Hepatocyte (in vitro differentiated cells): ENCODE measurements at places on chromosomes 7 and 10. TPM values are rescaled to one million over a fixed set of nuclear protein-coding genes. Genes with fewer than 3 reads are reported as not detected.

The LIPM gene
- total RNA-seq = not detected in 2 replicates

The TFR2 gene
- 12.5 and 13.5 TPM in 2 replicates for total RNA-seq

The SUN3 gene
- total RNA-seq = not detected in 2 replicates

The EN2 gene
- not detected in 2 replicates for total RNA-seq

The DPP6 gene
- 0.12 and 0.20 TPM in 2 replicates for total RNA-seq

The PIP gene
- not detected in 2 replicates for total RNA-seq

GRCh38 chr7:849145-849544, 16.9 kb downstream of the SUN1 start:
- no peaks in the 10 kb centered on the region for H3K27me3 ChIP-seq
- H3K4me1 ChIP-seq = no peaks in the 10 kb centered on the region
- no peak overlapping the region for H3K4me3 ChIP-seq

- H3K36me3 ChIP-seq = no peaks in the 10 kb centered on the region
- H3K4me1 ChIP-seq = no peaks in the 10 kb centered on the region
- no peak overlapping the region for H3K27ac ChIP-seq
- no peak for DNase-seq
- H3K4me3 ChIP-seq = no peak overlapping the region
These were observed 175.8 kb upstream of the ANK3 start for GRCh38 chr10:60565492-60565891.

DNA sequence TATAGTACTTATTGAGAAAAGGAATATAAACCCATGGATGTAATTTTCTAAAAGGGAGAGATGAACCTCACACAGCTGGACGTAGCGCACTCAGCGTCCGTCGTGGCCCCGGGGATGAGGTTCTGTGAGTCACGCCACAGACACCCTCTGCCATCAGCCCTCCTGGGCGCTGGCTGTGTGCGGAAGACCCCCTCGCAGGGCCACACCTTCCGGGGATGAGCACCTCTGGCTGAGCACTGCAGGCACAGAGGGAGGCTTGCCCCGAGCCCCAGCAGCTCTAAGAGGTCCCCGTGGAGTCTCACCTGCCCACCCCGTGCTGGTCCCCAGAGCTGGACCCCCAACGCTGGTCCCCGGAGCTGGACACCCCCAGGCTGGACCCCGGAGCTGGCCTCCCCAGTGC, 215.8 kb downstream of the PTPRN2 start:
- H3K4me3 ChIP-seq = no peak overlapping the region
- H3K27ac ChIP-seq = no peak overlapping the region
- no peak for DNase-seq
- no peaks in the 10 kb centered on the region for H3K36me3 ChIP-seq

DNA sequence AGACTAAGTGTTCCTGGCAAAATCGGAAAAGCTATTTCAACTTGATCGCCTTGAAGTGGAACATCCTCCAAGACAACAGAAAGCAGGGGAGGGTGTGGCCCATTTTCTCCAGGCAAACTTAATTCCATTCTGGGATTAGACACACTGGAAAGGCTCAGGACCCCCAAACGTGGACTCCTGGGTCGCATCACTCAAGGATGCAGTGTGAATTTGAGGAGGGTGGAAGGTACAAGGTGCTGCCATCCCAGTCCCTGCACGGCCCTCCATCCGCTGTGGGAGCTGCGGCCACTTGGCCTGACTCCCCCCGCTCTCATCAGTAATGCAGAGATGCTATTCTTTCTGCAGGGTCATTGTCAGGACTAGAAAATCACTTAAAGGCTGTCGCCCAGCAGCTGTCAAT, 2.4 kb downstream of the CNPY1 start:
- no peaks in the 10 kb centered on the region for H3K4me1 ChIP-seq
- no peak for DNase-seq
- H3K4me3 ChIP-seq = no peak overlapping the region
- no peaks in the 10 kb centered on the region for H3K36me3 ChIP-seq
- peaks cover 5% of the 10 kb centered on the region for H3K27me3 ChIP-seq
- no peak overlapping the region for H3K27ac ChIP-seq

GRCh38 chr10:119245272-119245671, 37.9 kb downstream of the GRK5 start:
- DNase-seq = no peak
- H3K4me1 ChIP-seq = peaks cover 29% of the 10 kb centered on the region
- H3K36me3 ChIP-seq = no peaks in the 10 kb centered on the region
- H3K4me3 ChIP-seq = no peak overlapping the region
- no peaks in the 10 kb centered on the region for H3K27me3 ChIP-seq
- no peak overlapping the region for H3K27ac ChIP-seq

- no peaks in the 10 kb centered on the region for H3K36me3 ChIP-seq
- H3K27me3 ChIP-seq = no peaks in the 10 kb centered on the region
- DNase-seq = no peak
- H3K27ac ChIP-seq = no peak overlapping the region
- H3K4me3 ChIP-seq = no peak overlapping the region
- no peaks in the 10 kb centered on the region for H3K4me1 ChIP-seq
These were observed 26.5 kb upstream of the GPR141 start for GRCh38 chr7:37656913-37657530.

DNA sequence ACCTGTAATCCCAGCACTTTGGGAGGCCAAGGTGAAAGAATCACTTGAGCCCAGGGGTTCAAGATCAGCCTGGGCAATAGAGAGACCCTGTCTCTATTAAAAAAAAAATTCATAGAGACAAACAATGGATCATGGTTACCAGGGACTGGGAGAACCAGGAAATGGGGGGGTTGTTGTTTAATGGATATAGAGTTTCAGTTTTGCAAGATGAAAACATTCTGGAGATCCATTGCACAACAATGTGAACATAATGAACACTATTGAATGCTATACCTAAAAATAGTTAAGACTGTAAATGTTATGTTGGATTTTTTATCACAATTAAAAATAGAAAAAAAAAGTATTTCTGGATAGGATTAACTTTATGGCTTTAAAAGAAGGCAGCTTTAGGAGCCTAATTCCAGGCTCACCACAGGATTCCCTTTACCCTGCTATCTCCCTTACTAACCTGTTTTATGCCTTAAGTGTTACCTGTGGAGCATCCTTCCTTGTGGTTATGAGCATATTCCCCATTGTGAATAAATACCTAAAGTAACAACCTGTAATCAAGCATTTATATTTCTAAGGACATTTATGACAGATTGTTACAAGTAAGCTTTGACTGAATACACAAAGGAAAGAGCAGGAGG, 45.1 kb upstream of the SGCE start:
- DNase-seq = no peak
- no peak overlapping the region for H3K4me3 ChIP-seq
- peak overlapping the region; percentile 70 for H3K27ac ChIP-seq
- H3K4me1 ChIP-seq = peaks cover 24% of the 10 kb centered on the region

DNA sequence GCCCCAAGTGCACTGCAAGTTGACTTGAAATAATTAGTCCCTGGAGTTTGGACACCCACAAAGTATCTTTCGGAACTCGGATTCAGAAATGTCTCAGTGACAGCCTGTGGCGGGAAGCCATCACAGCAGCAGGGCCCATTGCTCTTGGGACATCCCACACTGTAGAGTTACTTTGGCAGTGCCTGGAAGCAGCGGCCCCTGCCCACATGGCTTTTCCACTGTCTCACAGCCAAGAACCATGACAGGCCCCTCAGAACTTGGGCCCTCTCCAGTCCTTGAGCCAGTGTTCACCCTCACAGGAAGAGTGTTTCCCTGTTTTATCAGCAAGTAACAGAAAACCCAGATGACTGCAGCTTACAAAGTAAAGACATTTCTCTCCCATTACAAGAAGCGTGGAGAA, 477.0 kb upstream of the GALNT17 start:
- no peak overlapping the region for H3K4me3 ChIP-seq
- no peaks in the 10 kb centered on the region for H3K36me3 ChIP-seq
- H3K27me3 ChIP-seq = no peaks in the 10 kb centered on the region

GRCh38 chr7:80230327-80230726, 95.7 kb downstream of the GNAI1 start:
- no peak overlapping the region for H3K27ac ChIP-seq
- no peaks in the 10 kb centered on the region for H3K27me3 ChIP-seq
- DNase-seq = no peak
- peaks cover 4% of the 10 kb centered on the region for H3K4me1 ChIP-seq

- H3K27ac ChIP-seq = no peak overlapping the region
- DNase-seq = no peak
- no peaks in the 10 kb centered on the region for H3K36me3 ChIP-seq
These were observed 34.4 kb upstream of the ARMS2 start for GRCh38 chr10:122419876-122420623.

- H3K27ac ChIP-seq = no peak overlapping the region
- H3K4me3 ChIP-seq = no peak overlapping the region
- peaks cover 5% of the 10 kb centered on the region for H3K4me1 ChIP-seq
- no peak for DNase-seq
- no peaks in the 10 kb centered on the region for H3K27me3 ChIP-seq
These were observed 3.5 kb upstream of the MYPN start for GRCh38 chr10:68105820-68106219.

- peaks cover 52% of the 10 kb centered on the region for H3K27me3 ChIP-seq
- no peaks in the 10 kb centered on the region for H3K36me3 ChIP-seq
- peak overlapping the region; percentile 16 for H3K4me3 ChIP-seq
- H3K4me1 ChIP-seq = peaks cover 11% of the 10 kb centered on the region
- no peak overlapping the region for H3K27ac ChIP-seq
- DNase-seq = peak; percentile 35
These were observed 927 bp upstream of the ALOX5 start for GRCh38 chr10:45373003-45373575.

DNA sequence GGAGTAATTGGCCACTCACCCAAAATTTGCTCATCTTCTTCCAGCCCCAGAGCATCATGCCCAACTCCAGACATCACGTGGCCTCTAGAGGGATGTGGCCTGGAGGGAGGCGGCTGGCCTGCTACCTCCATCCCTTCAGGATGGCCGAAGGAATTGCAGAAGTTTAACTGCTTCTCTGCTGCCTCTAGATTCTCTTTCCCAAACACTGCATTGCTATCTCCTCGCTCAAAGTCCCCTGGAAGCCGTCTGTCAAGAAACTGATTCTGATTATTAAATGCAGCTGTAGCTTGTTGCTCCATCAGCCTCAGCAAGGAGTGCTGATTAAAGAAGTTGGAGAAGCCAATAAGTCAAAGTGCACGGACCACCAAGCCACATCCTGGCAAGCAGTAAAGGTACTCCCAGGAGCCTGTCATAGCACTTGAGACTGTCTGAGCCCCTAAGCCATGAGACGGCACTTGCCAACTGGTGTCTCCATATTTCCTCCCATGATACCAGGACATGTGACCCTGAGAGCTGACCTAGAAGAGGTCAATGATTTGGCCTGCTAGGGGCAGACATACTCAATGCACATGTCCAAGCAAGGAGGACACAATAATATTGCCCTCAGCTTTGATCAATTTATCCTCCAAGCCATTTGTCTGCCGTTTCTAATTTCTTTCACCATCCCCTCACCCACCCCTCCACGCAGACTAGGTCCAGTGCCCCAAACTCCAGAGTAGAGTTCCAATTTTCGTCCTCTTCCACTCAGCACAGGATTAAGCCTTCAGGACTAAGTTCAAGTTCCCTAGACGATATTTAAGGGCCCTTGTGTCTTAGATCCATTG, 84.2 kb downstream of the TBXAS1 start:
- no peak overlapping the region for H3K27ac ChIP-seq
- H3K27me3 ChIP-seq = no peaks in the 10 kb centered on the region
- DNase-seq = no peak

GRCh38 chr10:15315286-15315685, 55.8 kb downstream of the FAM171A1 start:
- no peaks in the 10 kb centered on the region for H3K36me3 ChIP-seq
- H3K27me3 ChIP-seq = no peaks in the 10 kb centered on the region
- peaks cover 30% of the 10 kb centered on the region for H3K4me1 ChIP-seq
- peak overlapping the region; percentile 11 for H3K27ac ChIP-seq
- H3K4me3 ChIP-seq = no peak overlapping the region
- no peak for DNase-seq

GRCh38 chr7:49324040-49324439, 399.7 kb downstream of the CDC14C start:
- no peaks in the 10 kb centered on the region for H3K36me3 ChIP-seq
- no peaks in the 10 kb centered on the region for H3K4me1 ChIP-seq
- H3K4me3 ChIP-seq = no peak overlapping the region
- DNase-seq = no peak

GRCh38 chr7:50978633-50979215, 196.0 kb upstream of the GRB10 start:
- H3K4me3 ChIP-seq = no peak overlapping the region
- no peaks in the 10 kb centered on the region for H3K4me1 ChIP-seq
- no peaks in the 10 kb centered on the region for H3K36me3 ChIP-seq
- no peaks in the 10 kb centered on the region for H3K27me3 ChIP-seq

- no peaks in the 10 kb centered on the region for H3K27me3 ChIP-seq
- H3K27ac ChIP-seq = peak overlapping the region; percentile 70
- peaks cover 28% of the 10 kb centered on the region for H3K4me1 ChIP-seq
These were observed 12.2 kb upstream of the RSBN1L start for GRCh38 chr7:77684030-77684429.

DNA sequence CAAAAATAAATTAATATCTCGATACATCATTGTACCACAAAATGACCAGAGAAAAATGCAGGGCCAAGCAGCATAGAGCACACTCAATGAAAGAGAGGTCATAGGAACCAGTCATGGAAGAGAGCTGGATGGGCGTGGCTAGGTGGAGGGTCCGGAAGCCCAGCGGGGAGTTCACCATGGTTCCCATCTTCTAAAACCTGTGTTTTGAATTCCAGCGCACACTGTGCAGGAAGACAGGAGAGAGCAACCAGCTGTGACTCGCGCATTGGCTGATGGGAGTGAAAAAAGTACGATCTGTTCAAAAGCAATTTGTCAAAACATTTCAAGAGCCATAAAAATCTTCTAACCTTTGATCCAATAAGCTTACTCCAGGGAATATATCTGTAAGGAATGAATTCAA, 125.2 kb upstream of the NANOS1 start:
- no peaks in the 10 kb centered on the region for H3K36me3 ChIP-seq
- no peak for DNase-seq
- H3K4me3 ChIP-seq = no peak overlapping the region
- no peaks in the 10 kb centered on the region for H3K4me1 ChIP-seq

- H3K4me1 ChIP-seq = peaks cover 10% of the 10 kb centered on the region
- no peak overlapping the region for H3K4me3 ChIP-seq
- H3K27me3 ChIP-seq = no peaks in the 10 kb centered on the region
- H3K27ac ChIP-seq = no peak overlapping the region
- no peaks in the 10 kb centered on the region for H3K36me3 ChIP-seq
These were observed 52.7 kb upstream of the VIPR2 start for GRCh38 chr7:159197066-159197975.
